ENCODE measurements at places on chromosomes 7 and 10. TPM values are rescaled to one million over a fixed set of nuclear protein-coding genes. Genes with fewer than 3 reads are reported as not detected.

The SPAM1 gene
- total RNA-seq: not detected

The CYP3A7 gene
- total RNA-seq: not detected

The CNTNAP2 gene
- not detected for total RNA-seq

The FGFBP3 gene
- total RNA-seq: 0.30 TPM

The SPDYE9 gene
- total RNA-seq: not detected

The PMS2 gene
- total RNA-seq: 16.6 TPM

The EPDR1 gene
- total RNA-seq: 1.3 TPM

The HBP1 gene
- total RNA-seq: 112 TPM

The SEMA4G gene
- 0.30 TPM for total RNA-seq

The LAMB1 gene
- total RNA-seq: 442 TPM

The KBTBD2 gene
- 62.9 TPM for total RNA-seq

Data from epithelial cell of umbilical artery (primary cell).